ENCODE measurements at places on chromosomes 2 and 18.

- DNase-seq, result no peak
Observed at GRCh38 chr18:68854786-68855391, 57.0 kb downstream of the CCDC102B start.

DNA sequence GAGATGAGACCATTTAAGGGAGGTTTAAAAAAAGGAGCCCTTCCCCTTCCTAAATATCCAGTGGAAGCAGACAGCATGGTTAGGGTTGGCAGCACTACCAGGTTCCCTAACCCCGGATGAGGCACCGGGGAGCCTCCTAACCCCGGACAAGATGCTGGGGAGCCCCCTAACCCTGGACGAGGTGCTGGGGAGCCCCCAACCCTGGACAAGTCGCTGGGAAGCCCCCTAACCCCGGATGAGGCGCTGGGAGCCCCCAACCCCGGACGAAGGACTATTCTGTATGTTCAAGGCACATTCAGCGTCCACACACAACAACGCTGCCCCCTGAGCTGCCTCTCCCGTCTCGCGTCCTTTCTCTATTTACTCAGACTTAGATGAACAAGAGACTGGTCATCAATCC is 51.9 kb downstream of the ANKMY1 start:
- DNase-seq, result no peak

DNA sequence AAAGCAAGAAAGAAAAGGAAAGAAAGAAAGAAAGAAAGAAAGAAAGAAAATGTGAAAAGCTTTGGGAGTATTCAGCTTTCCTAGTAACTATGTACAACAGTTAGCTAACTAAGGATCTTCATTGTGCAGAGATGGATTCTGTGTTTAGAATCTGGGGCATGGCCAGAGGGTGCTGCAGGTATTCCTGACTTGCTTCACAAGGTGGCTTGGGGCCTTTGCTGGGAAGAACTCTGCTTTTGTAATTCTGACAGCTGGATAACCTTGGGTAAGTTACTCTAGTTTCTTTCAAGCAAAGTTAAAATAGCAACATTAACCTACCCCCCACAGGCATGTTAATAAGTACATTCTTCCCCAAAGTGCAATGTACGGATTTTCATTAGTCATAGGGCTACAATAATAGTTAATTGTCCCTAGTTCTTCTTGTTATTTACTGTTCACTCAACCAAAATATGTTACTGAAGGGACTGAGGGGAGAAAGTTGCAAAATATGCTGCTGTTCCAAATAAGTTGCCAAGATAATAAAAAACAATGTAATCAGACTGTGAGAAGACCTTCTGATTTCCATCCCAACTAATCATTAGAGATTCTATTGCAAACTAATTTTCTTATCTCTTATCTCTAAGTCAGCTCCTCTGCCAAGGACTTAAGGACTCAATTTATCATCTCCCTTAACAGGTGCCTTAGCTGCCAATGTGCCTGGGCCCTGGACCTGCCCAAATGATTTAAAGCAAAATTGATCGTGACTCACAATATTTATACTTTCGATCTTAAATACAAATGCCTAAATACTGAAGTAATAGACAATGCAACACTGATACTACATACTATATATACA is 50.3 kb downstream of the SERPINB8 start:
- DNase-seq, result no peak

DNA sequence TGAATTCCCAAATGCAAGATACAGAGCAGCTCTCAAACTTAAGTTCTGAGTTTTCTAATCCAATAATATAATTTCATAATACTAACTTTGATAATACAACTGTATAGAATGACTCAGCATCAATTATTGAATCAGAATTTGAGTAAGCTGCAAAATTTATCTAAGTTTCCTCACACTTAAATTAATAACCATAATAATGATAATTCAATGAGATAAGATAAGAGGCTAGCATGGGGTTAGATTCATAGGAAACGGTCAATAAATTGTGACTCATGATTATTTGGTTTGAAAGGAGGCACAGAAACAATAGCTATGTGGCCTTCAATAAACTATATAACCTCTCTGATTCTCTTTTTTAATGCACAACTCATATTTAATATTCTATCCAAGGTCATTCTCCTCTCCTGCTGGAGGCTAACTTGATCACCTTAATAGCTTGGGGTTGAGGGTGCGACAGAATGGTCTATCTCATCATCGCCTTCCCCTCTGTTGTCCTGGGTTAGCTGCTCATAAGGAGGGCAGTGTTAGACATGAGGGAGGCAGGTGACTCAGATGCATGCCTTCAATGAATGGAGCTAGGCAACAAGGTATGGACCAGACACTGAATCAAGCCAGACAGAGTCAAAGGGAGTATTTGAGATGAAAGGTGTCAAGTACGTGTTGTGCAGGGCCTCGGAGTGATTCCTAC is 36.2 kb upstream of the BMP10 start:
- no peak for DNase-seq

DNA sequence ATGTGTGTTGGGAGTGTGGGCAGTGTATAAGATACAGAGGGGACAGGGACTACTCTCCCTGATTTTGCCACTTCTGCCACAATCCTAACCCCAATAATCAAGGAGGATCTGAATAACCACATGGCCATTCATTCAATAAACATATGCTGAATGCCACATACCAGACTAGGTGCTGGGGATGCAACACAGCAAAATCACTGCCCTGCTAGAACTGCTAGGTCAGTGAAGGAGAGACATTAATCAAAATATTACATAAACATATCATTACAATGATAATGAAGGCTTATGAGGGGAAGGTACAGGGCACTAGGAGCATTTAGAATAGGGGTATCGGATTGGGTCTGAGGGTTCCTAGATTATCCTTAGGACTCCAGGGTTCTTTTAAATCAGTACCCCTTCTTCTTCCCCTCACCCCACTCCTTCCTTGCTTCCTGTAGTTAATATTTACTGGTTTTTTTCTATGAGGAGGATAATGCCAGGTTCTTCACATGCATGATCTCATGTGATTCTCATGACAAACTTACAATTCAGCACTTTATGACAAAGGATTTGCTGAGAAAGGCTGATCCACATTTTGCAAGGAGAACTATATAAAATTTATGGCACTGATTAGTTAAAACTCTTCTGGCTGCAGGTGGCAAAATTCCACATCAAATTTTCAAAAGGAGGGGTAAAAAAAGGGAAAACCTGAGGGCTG is 56.4 kb upstream of the PCBP1 start:
- DNase-seq, result no peak

DNA sequence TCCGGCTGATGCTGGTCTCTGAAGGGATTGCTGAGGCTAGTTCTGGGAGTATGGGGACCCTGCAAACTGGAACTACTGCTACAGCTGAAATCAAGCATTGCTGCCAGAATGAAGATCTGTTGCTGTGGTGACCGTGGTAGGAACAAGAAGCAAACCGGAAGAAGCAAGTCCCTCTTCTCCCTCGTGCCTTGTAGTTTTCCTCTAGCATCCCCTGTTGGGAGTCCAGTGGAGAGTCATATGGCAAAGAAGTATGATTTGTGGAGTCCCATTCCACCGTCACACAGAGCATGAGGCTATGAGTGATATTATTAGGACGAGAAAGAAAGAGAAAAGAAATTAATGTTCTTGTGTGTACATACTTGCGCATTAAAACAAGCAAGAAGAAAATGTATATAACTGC is 138.8 kb upstream of the SP5 start:
- no peak for DNase-seq

DNA sequence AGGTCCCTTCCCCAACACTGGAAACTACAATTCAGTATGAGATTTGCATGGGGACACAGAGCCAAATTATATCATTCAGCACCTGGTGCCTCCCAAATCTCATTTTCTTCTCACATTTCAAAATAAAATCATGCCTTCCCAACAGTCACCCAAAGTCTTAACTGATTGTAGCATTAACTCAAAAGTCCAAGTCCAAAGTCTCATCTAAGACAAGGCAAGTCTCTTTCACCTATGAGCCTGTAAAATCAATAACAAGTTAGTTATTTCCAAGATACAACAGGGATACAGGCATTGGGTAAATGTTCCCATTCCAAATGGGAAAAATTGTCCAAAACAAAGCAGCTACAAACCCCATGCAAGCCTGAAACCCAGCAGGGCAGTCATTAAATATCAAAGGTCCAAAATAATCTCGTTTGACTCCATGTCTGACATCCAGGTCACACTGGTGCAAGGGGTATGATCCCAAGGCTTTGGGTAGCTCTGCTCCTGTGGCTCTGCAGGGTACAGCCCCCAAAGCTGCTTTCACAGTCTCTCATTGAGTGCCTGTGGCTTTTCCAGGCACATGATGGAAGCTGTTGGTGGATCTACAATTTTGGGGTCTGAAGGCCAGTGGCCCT is 1370.1 kb upstream of the DDX18 start:
- DNase-seq, result no peak

DNA sequence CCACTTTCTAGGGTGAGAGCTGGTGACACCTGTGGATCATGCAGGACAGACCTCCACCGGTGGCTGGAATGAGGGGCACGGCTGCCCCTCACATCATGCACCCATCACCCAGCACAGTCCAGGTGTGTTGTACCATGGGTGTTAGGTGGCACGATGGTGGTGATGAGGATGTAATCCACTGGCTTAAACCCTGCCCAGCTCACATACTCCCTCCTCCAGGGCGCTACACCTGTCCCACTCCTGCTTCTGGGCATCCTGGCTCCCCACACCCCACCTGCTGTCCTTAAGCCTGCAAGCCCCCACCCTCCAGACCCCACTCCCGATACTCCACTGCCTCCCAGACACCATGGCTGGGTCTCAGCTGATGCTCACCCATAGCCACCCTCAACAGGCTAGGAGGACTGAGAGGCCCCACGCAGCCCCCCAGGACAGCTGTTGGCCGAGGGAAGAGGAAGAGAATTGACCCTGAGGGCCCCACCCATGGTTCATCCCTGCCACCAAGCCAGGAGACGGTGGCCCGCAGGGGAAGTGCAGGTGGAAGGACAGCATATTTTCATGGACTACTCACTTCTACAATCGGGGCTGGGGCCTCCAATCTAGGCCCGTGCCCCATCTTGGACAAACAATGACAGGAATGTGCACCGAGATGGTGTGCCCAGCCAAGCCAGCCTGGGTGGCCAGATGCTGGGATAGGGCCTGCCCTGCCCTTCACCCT is 34.3 kb downstream of the MAL start:
- no peak for DNase-seq

- DNase-seq, result no peak
Observed at GRCh38 chr2:225768741-225769140, 369.2 kb downstream of the NYAP2 start.

DNA sequence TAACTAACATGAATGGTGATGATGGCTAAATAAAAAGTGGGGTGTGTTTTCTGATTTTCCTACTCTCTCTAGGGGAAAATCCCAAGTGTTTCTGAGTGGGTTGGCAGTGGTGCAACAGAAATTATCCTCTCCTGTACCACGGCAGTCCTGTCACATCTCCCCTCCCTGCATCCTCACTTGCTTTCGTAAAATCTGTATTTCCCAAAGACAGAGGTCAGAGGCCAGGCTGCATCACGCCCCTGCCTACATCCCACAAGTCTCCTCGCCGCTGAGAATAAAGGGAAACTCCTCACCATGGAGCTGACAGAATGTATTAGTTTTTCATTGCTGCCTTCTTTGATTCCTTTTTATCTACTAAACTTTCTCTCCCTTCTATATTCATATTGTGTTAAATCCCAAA is 13.1 kb downstream of the FBLN7 start:
- no peak for DNase-seq

GRCh38 chr2:158049129-158049855 is 52.4 kb upstream of the UPP2 start:
- no peak for DNase-seq

DNA sequence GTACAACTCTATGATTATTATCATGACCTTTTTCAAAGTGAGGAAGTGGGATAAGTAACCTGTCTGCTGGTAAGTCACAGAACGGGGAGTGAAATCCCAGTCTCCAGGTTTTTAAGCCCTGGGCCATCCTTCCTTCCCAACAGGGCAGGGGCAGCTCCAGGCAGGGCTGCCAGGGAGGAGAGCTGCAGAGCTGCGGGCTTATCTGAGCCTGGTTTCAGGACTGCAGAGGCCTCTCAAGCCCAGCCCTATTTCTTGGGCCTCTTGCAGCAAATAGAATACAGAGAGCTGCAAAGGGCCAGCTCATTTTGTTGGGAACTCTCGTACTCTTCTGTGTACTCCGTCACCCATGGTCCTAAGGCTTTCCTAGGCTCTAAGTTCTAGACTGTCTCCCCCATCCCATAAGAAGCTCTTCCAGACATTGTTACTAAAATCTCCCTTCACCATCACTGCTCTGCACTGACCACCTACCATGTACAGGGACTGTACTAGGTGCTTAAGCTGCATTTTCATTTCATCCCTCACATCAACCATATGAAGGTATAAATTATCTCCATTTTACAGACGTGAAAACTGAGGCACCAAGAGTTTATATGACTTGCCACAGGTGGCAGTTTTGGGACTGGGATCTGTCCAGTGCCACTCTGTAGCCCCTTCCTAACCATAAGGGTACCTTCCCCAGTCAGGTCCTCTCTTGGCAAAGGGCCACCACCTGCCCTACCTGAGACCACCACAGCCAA is 3.1 kb downstream of the RAB11FIP5 start:
- DNase-seq, result no peak

- no peak for DNase-seq
Observed at GRCh38 chr2:12881952-12882351, 165.2 kb downstream of the TRIB2 start.

GRCh38 chr2:9708683-9709538 is 78.1 kb upstream of the YWHAQ start:
- DNase-seq, result no peak

GRCh38 chr18:50742952-50743351 is 76.9 kb downstream of the MRO start:
- no peak for DNase-seq

DNA sequence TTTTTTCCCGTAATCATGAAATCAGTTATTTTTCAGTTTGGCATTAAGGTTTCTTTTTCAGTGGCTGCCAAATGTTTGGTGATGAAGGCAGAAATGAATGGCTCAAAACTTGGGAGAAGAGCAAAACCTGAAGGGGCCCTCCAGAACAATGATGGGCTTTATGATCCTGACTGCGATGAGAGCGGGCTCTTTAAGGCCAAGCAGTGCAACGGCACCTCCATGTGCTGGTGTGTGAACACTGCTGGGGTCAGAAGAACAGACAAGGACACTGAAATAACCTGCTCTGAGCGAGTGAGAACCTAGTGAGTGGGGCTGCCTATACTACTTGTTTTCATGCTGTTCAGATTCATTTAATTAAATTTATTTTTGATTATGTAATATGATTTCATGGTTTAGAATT is 29.2 kb upstream of the MSH2 start:
- DNase-seq, result no peak

Data from CD4-positive, alpha-beta T cell treated with Interferon gamma for 1 hour (primary cell).